ENCODE measurements at places on chromosomes 16 and 17.
A peak's percentile ranks its signal among the peaks of the same experiment; 100 is the strongest.

DNA sequence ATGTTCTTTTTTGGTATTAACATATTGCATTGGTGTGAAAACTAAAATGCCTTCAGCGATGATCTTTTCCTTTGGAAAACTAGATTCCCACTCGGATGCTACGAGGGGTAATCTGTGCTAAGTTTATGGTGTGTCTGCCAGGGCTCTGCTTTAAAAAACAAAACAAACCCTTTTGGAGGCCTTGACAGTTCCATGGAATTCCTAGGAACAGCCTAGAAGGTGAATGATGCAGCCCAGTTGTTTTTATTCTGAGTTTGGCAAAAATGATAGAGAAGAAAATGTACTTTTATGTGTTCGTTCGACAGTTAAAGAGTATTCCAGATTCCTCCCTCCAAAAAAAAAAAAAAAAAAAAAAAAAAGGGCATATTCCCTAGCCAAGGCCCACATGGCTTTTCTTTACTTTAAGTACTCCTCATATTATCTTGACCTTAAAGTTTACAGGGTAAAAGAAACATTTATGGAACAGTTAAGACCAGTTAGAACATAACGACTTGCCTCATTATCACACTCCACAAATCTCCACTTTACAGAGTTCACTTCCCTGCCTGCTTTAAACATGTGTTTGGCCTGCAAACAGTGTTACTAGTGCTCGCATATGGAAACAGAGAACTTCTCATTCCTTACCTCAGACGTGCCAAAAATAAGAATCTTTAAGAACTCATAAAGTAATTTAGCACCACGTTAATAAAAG, 159.1 kb downstream of the WWOX start:
- DNase-seq, result peak; percentile 4

DNA sequence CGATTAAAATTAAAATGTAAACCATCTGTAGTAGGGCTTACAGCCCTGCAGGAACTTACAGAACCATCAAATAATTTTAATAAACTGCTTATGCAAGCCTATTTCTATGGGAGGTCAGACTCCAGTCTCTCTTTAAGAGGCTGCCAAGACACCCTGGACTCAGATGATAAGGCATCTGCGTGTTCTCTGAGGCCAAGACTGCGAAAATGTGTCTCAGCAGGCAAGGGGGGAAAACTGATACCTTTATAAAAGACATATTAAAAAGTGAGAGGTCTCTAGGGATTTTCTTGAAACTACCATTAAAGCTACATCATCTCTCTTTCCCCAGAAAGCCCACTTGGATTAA, 32.2 kb downstream of the MPHOSPH6 start:
- no peak for DNase-seq

DNA sequence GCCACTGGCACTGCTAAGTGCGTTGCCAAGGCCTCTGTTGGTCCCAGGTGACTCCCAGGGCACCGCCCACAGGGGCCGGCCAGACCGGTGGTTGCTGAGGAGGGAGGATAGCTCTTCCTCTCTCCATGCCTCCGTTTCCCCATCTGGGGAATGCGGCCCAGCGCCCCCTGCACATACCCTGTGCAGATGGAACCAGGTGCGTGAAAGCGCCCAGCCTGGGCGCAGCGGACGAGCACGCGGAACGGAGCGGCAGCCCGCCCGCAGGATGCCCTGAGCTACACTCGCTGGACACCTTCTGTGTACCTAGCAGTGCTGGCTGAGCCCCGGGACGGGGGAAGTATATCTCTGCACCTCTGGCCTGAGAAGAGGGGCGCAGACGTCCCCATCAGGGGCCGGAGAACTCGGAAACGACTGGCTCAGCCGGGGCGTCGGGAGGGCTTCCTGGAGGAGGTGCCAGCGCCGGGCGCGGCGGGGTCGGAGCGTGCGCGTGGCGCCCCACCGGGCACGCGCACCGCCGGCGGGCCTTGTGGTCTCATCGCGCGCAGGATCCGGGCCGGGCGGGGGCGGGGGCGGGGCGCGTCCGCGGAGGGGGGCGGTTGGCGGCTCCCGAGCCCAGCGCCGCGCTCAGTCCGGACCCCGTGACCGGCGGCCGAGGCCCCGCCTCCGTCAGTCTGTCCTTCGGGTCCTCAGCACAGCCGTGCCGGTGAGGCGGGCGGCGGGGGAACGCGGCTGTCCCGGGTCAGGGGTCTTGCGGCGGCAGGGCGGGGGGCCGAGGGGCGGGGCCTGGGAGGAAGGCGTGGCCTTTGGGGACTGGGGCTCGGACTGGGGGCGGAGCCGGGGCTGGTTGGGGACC, at the start of the genes CCDC78 and HAGHL:
TSS of gene CCDC78 (minus strand) at position 6 of the 853 bp plus-strand sequence. CDS start 76 bp downstream, outside the sequence.
TSS of gene HAGHL (plus strand) at position 669 of the 853 bp plus-strand sequence. CDS start 404 bp downstream, outside the sequence.
- DNase-seq, result no peak

- DNase-seq, result no peak
Observed at GRCh38 chr16:57060323-57061083, 31.9 kb upstream of the CPNE2 start.

DNA sequence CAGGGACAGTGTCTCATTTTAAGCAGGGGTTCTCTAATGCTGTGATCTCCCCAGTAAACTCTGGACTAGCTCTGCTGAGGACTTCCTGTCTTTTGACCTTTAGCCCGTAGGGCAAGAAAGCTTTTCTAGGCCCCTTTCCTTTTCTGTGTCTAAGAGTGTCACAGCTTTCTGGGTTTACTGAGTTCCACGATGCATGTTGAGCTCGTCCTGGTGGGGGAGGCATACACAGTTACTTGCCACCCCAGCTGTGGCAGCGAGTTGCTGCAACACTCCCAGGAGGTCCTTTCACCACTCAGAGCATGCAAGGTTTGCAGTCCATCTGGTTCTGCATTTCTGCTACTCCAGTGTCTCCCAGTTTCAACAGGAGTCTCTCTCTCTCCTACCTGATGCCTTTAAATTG, 23.7 kb downstream of the NOD2 start:
- no peak for DNase-seq

GRCh38 chr16:10519929-10520868, 60.2 kb downstream of the EMP2 start:
- DNase-seq, result no peak

DNA sequence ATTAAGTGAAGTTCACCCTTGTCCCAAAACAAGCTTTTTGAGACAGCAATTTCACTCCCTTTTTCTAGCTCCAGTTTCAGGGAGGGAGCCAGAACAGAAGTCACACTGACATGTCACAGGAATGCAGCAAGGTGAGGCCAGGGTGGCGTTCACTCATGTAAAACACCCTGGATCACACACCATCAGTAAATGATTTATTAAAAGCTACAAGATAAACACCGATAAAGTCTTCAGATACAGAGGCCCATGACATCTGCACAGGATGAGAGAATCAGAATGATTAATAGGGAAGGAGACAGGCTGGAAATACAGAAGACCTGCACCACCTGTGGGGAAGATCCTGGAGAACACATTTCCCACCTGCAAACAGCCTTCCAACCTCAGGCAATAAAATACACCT, 77.5 kb upstream of the DYNLRB2 start:
- no peak for DNase-seq

GRCh38 chr17:28466001-28466400, 7.4 kb upstream of the SLC13A2 start:
- no peak for DNase-seq

DNA sequence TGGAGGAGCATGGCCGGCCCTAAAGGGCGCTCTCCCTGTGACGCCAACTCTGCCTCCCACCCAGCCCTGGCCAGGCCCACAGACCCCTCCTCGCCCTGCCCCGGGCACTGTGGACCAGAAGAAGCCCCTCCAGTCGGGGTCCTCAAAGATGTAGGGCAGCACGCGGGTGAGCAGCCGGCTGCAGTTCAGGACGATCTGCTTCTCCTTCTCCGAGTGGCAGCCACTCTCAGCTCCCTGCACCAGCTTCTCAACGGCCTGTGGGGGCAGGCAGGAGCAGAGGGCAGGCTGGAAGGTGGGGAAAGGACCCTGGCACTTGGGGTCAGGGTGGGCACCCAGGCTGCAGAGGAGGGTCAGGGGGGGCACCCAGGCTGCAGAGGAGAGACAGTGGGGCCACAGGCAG, 8.9 kb downstream of the HID1 start:
- no peak for DNase-seq

DNA sequence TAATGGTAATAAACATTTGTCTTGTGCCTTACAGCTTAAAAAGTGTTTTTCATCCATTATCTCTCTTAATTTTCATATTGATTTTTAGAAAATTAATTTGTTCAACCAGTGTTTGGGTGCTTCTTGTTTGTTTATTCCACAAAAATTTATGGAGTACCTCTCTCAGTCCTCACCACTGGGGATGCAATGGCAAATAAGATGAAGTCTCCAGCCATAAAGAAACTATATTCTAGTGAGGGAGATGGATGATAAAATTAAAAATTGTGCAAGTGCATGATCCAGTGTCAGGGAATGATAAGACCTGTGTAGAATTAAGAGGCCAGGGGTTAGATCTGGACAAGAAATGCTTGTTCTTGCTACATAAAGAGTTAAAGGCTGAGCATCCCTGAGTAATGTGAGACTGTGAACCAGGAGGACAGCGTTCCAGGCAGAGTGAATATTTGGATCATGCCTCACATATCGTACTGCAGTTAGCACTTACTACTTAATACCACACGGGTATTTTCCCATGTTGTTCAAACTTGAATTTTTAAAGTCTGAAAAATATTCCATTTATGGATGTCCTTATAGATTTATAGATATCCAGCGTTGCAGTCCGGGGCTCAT, 535.7 kb upstream of the HSBP1 start:
- no peak for DNase-seq

DNA sequence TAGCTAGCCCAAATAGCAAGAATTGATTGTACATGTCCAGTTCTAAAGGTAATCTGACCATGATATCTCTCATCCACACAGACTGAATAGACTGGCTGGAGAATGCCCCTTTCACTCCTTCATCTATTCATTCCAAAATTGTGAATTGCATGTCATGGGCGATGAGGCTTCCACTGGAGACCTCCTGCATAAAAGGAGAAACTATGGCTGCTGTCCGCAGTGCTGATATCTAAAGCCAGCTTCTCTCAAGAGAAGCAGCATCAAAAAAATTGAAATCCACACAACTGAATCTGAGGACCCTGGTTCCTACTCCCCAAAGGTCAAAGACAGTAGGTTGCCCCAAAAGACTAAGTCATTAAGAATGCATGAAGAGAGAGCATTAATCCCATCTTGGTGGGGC, 7.9 kb upstream of the SCNN1G start:
- DNase-seq, result peak; percentile 39

GRCh38 chr17:72931635-72932034, 160.9 kb downstream of the SLC39A11 start:
- DNase-seq, result no peak

GRCh38 chr16:67383284-67383683, 10.0 kb downstream of the TPPP3 start:
- DNase-seq, result no peak

DNA sequence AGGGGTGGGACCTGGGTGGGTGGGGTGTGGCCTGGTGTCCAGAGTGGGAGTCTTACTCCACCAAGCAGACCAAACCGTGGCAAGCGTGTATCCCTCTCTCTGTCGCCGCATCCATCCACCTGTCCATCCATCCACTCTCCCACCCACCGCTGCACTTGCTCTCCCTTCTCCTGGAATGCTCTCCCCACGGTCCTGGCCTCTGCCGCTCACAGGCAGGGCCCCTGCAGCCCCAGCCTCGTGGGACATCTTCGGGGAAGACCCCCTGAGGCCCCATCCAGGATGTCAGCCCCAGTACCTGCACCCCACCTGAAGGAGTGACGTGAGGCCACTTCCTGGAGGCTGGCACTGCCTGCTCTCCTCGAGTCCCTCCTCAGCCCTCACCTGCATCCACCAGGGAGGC, 189.5 kb upstream of the GSE1 start:
- DNase-seq, result no peak

- no peak for DNase-seq
Observed at GRCh38 chr17:725746-726145, 6.7 kb upstream of the TLCD3A start.

DNA sequence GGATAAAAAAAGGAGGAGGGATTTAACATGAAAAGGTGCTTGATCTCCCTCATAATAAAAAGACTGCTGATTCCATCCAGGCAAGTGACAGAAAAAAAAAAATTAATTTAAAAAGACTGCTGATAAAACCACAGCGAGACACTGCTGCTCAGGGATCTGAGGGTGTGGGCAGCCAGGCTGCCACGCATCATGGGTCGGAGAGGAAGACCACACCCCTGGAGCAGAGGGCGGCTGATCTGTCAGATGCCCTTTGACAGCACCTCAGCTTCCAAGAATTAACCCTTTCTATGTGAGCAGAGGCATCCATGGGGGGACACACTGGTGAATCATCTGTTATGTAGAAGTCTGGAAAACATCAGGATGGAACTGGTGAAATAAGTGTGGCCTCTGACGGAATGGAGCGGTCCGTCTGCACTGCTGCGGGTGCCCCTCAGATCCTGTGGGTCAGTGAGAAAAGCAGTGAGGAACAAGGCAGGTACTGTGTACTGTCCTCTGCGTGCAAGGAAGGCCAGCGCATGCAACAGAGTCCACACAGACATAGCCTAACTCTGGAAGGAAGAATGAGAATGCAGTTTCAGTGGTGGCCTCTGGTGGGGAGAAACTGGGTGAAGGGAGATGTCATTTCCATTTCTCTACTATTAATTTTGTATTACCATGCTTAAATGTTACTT, 19.8 kb downstream of the MAPT start:
- no peak for DNase-seq

GRCh38 chr17:2955931-2956582, 107.3 kb downstream of the OR1D5 start:
- no peak for DNase-seq

- DNase-seq, result no peak
Observed at GRCh38 chr16:64964126-64964540, 157.7 kb downstream of the CDH11 start.

DNA sequence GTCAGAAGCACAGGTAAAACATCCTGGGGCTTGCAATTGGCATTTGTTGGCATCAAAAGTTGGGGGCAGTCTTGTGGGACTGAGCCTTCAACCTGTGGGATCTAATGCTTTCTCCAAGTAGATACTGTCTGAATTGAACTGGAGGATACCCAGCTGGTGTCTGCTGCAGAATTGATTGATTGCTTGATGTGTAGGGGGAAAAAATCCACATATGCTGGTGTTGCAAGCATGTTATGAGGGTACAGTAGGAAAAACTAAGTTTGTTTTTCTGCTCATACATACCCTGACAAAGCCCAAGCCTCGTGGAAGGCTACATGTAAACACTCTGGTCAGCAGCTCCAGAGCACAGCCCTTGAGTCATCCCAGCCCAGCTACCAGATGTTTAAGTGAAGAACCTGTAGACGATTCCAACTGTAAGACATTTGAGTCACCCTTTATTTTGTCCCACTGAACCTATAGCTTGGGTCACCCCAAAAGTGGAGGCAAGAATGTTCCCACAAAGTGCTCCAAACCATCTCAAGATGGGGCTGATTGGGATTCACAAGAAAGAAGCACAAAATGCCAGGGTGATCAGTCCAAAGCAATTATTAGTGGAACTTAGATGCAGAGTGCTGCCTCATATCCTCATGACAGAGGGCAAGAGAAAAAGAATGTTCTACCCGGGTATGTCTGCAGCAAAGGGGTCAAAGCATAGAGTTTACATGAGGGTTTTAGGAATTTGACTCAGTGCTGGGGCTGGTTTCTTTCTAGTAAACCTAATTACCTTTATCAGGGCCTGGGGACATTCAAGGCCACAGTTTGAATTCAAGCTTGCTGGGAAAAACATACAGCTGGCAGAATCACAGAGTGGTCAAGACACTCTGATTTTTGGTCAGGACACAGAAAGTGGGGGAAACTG, 9.6 kb upstream of the APPBP2 start:
- DNase-seq, result no peak
